ENCODE measurements at places on chromosomes 3 and 15.

DNA sequence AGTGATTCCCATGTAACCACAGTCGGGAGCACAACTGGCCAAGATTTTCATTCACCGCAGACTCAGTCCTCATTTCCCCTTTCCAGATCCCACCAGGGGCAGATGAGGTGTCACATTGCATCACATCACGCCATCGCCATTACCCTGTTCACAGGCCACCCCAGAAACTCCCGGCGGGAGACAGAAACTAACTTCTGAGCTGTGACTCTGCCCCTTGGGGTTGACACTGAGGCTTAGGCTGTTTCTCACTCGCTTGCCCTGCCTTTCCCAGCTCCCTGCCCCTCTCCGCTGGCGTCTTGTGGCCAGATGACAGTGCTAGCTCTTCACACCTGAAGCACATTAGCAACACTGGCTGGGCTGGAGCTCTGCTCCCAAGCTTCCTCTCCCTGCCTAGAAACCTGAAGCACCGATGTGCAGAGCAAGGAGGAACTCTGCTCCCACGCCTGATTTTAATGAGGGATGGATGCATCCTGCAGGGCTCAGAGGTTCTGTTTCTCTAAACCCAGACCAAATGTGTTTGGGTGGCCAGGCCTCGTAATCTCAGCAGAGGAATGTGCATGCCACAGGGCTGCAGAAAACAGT, 88.8 kb upstream of the CTDSPL start:
- no peak for DNase-seq

- no peak for DNase-seq
These were observed 76.2 kb downstream of the TGFBR2 start for GRCh38 chr3:30682434-30683155.

GRCh38 chr15:57565311-57565710, 26.4 kb upstream of the MYZAP start:
- peak; percentile 56 for DNase-seq

DNA sequence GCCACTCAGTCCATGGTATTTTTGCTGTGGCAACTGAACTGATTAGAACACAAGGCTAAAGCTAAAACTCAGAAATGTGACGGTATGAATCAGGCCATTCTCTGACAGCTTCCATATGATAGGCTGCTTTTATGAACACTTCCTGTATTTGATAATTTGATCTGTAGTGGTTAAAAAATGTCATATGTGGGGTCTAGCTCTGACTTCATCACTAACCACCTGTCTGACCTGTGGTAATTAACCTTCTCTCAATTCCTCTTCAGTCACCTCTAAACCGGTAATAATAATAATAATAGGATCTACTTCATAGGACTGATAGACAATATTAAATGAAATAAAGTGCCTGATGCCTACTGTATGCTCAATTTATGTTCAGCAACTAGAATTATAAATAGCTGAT, 223.2 kb downstream of the MBNL1 start:
- DNase-seq, result no peak

GRCh38 chr3:143974271-143975238, 2.9 kb downstream of the DIPK2A start:
- no peak for DNase-seq

DNA sequence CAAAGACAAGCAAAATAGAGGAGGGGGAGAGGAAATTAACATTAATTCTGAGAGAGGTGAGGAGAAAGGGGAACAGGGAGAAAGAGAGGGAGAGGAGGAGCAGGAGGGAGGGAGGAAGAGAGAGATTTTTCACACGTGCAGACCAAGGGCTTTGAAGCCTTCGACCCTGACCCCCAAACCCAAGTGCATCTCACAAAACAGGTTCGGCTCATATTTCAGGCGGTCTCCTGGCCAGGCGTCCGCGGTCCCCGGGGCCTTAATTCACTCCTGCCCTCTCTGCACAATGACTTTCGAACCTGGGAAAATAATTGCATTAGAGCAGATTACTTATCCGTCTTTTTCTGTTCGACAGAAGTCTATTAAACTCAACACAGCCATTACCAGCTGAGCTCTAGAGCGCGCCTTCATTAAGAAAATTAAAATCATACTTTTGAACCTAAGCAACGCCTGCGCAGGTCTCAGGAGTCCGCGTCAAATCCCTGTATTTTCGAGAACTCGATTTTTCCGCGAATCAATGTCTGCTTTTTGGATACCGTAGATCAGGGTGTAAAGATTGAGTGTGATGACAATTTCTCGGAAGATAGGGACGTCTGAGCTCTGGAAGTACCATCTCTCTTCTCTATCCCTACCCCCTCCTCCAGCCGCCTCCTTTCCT, 220.7 kb downstream of the MEIS2 start:
- DNase-seq, result no peak

- no peak for DNase-seq
These were observed 394.0 kb downstream of the FOXP1 start for GRCh38 chr3:71189480-71189879.

Measured in CD4-positive, CD25-positive, alpha-beta regulatory T cell (primary cell).